Gastroesophageal sphincter (tissue), 4 donors: ENCODE measurements at places on chromosomes 5 and 9. TPM values are rescaled to one million over a fixed set of nuclear protein-coding genes. Genes with fewer than 3 reads are reported as not detected.

The TAF1L gene
- total RNA-seq = not detected

The CEL gene
- total RNA-seq = not detected

The SIT1 gene
- 1.6 TPM for total RNA-seq

The GARIN3 gene
- not detected for total RNA-seq

The CENPK gene
- total RNA-seq = not detected

The KCTD16 gene
- not detected for total RNA-seq

The LVRN gene
- total RNA-seq = 4.5 TPM

The CHSY3 gene
- 2.3 TPM for total RNA-seq

The MEIKIN gene
- not detected for total RNA-seq

The PCDHB7 gene
- total RNA-seq = 3.0 TPM

The OCLN gene
- 0.81 TPM for total RNA-seq

The GPR151 gene
- total RNA-seq = not detected

The PAPPA gene
- total RNA-seq = 3.0 TPM

The QRFP gene
- total RNA-seq = not detected

The BHMT2 gene
- total RNA-seq = 105 TPM

The IFNA13 gene
- not detected for total RNA-seq

The GPR21 gene
- 4.2 TPM for total RNA-seq

The VCP gene
- 200 TPM for total RNA-seq

The MPDZ gene
- 71.8 TPM for total RNA-seq

The GALNT12 gene
- 14.9 TPM for total RNA-seq

The SLC34A3 gene
- total RNA-seq = not detected

The FCN1 gene
- total RNA-seq = 0.31 TPM

The OR1Q1 gene
- total RNA-seq = not detected

The PHF24 gene
- 0.67 TPM for total RNA-seq

The TTF1 gene
- 16.0 TPM for total RNA-seq

The AK8 gene
- 0.69 TPM for total RNA-seq

The TNFSF8 gene
- total RNA-seq = 0.54 TPM

The PLEKHG4B gene
- not detected for total RNA-seq

The GPR150 gene
- total RNA-seq = 0.39 TPM

The FBXL7 gene
- total RNA-seq = 27.7 TPM

The SLCO6A1 gene
- not detected for total RNA-seq

The ZNF169 gene
- total RNA-seq = 4.2 TPM

The FUBP3 gene
- total RNA-seq = 53.4 TPM

The NUTM2G gene
- total RNA-seq = not detected

The PROB1 gene
- total RNA-seq = 3.9 TPM

The PFN3 gene
- not detected for total RNA-seq

The CD274 gene
- total RNA-seq = 1.9 TPM

The TBCA gene
- total RNA-seq = 167 TPM

The MGAT4B gene
- 58.5 TPM for total RNA-seq

The DMGDH gene
- 7.2 TPM for total RNA-seq

The FAM153A gene
- total RNA-seq = 4.4 TPM

The GNA14 gene
- 4.4 TPM for total RNA-seq

The CCNO gene
- total RNA-seq = not detected

The KIF4B gene
- 0.08 TPM for total RNA-seq

The CAMK4 gene
- 4.1 TPM for total RNA-seq

The TMEM38B gene
- 9.3 TPM for total RNA-seq

The DMRT3 gene
- 0.12 TPM for total RNA-seq

The MRPL22 gene
- 14.8 TPM for total RNA-seq

The FSTL4 gene
- not detected for total RNA-seq

The CSNK1A1 gene
- 264 TPM for total RNA-seq

The CDH9 gene
- not detected for total RNA-seq

The AFAP1L1 gene
- 14.4 TPM for total RNA-seq

The S100Z gene
- total RNA-seq = not detected

The SLC23A1 gene
- not detected for total RNA-seq

The AQP7 gene
- total RNA-seq = 1.2 TPM

The CRHBP gene
- 4.0 TPM for total RNA-seq

The ARL14EPL gene
- total RNA-seq = not detected
